Purkinje cell (primary cell): ENCODE measurements at places on chromosomes 2 and 18. TPM values are rescaled to one million over a fixed set of nuclear protein-coding genes. Genes with fewer than 3 reads are reported as not detected.

Gene THSD7B
- 0.41 TPM in 1 of 2 replicates, not detected in the other for polyA plus RNA-seq

Gene TCF23
- polyA plus RNA-seq: not detected in 2 replicates

Gene LIPG
- not detected in 2 replicates for polyA plus RNA-seq

Gene UGT1A5
- not detected in 2 replicates for polyA plus RNA-seq

Gene NTSR2
- polyA plus RNA-seq: 1.7 and 3.4 TPM in 2 replicates

Gene EHBP1
- polyA plus RNA-seq: 36.1 and 40.4 TPM in 2 replicates

Gene TLX2
- polyA plus RNA-seq: not detected in 2 replicates

Gene CREG2
- polyA plus RNA-seq: 0.73 and 23.4 TPM in 2 replicates

Gene TMEM150A
- polyA plus RNA-seq: 0.46 TPM in 1 of 2 replicates, not detected in the other

Gene CYS1
- 0.22 and 1.0 TPM in 2 replicates for polyA plus RNA-seq

Gene DCC
- polyA plus RNA-seq: 1.4 and 2.2 TPM in 2 replicates

Gene CHRND
- not detected in 2 replicates for polyA plus RNA-seq

Gene C1GALT1C1L
- polyA plus RNA-seq: 1.7 and 2.1 TPM in 2 replicates

Gene IL36G
- not detected in 2 replicates for polyA plus RNA-seq

Gene KIF3C
- polyA plus RNA-seq: 65.3 and 81.1 TPM in 2 replicates

Gene VIL1
- not detected in 2 replicates for polyA plus RNA-seq

Gene KYNU
- not detected in 2 replicates for polyA plus RNA-seq

Gene ITPRIPL1
- 0.22 TPM in 1 of 2 replicates, not detected in the other for polyA plus RNA-seq

Gene FNDC4
- 4.4 and 5.1 TPM in 2 replicates for polyA plus RNA-seq

Gene ORC2
- polyA plus RNA-seq: 4.7 and 6.4 TPM in 2 replicates

Gene ACTG2
- polyA plus RNA-seq: not detected in 2 replicates

Gene CELF4
- polyA plus RNA-seq: 3.8 and 35.4 TPM in 2 replicates

Gene GCG
- not detected in 2 replicates for polyA plus RNA-seq

Gene WDR35
- polyA plus RNA-seq: 7.0 and 7.9 TPM in 2 replicates

Gene DYSF
- polyA plus RNA-seq: not detected in 2 replicates

Gene RAX
- not detected in 2 replicates for polyA plus RNA-seq

Gene DHRS9
- not detected in 2 replicates for polyA plus RNA-seq

Gene POTEI
- 0.67 TPM in 1 of 2 replicates, not detected in the other for polyA plus RNA-seq
